Jurkat, Clone E6-1 (cell line): ENCODE measurements at places on chromosomes 5 and 9.

DNA sequence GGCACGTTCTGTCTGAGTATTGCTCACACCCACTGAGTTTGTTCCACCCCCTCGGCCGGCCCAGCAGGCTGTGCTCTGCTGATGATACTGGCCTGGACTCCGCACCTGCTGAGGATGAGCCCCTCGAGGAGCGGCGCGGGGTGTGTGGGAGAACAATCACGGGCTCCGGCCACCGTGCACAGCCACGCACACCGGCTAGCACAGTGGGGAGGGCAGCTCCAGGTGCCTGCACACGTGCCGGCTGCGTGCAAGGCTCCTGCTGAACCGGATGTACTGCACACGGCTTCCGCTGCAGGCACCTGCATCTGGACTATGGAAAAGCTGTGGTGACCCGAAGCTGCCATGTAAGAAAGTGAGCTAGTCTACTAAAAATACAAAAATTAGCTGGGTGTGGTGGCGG, 485.2 kb upstream of the CDH9 start:
- no peak for DNase-seq

DNA sequence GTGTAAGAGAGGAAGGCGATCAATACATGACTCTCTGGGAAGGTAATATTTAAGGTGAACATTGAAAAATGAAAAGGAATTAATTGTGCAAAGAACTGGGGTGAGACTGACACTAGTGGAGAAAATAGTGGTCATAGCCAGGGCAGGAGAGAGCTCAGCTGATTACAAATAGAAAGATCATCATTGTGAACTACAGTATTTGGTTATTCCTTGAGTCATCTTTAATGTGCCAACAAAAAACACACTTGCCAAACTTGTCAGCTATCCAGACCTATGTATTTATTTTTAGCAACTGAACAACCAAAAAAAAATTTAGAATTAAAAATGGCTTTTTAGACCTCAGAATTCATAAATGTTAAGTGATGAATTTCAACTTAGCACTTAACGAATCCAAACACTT, 749.8 kb upstream of the CDH9 start:
- DNase-seq: no peak

GRCh38 chr5:136174021-136174659, 18.8 kb downstream of the SMIM32 start:
- peak; percentile 32 for DNase-seq

GRCh38 chr9:108702681-108703080, 153.1 kb downstream of the ACTL7B start:
- DNase-seq: no peak

DNA sequence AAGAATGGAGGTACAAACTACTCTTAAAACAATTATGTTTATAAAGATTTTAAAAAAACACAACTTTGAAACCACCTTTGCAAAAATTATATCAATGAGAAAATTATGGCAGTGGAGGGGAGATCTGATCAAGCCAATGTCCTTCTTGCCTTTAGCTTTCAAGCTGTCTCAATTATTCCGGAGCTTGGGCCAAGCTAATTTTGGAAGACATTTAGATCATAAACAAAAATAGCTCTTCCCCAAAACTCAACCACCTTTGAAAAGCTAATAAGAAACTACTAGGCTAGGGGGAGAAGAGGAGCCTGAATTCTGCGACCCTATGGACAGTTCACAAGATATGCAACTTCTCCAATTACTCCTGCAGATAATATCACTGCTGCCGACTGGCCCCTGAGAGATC, 263.3 kb downstream of the ICE1 start:
- DNase-seq: no peak

DNA sequence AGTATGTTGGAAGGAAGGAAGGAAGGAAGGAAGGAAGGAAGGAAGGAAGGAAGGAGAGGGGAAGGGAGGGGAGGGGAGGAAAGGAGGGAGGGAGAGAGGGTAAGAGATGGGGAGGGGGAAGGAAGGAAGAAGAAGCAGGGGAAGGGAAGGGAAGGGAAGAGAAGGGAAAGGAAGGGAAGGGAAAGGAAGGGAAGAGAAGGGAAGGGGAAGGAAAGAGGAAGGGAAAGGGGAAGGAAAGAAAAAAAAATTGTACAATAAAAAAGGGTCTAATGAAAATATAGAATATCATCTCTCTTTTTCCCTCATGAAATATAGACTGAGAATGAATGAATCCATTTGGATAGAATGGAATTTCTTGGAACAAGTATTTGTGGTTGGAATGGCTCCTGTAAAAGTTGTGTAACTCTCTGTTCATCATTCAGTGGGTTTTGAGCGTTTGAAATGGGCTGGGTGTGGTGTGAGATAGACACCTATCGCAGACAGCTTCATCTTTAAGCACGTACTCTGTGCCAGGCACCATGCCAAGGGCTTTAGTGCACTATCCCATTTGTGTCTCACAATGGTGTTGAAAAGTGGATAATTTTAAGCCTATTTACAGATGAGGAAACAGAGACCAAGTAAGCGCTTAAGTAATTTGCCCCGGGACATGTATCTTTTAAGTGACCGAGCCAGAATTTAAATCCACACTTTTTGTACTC, 11.6 kb upstream of the PAPPA start:
- DNase-seq: no peak

DNA sequence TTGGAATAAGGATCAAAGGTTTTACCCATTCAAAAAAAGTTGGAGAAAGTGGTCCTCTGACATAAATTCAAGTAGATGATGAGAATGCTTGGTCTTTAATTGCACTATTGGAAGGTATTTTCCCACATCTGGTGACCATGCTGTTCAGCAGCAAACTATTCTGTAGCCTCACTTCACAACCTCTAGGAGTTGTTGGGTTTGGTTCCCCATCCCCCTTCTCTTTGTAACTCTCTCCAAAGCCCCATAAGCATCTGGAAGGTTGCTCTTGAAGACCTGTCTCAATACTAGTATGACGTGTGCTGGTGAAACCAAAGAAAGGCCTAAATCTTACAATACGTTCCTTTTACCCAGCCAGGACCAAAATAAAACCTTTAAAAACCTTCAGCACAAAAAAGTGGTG, 8.5 kb downstream of the RGMB start:
- no peak for DNase-seq

- no peak for DNase-seq
Measured at GRCh38 chr9:38526591-38526990, 93.8 kb downstream of the ANKRD18A start.

GRCh38 chr5:142636093-142636492, 49.8 kb downstream of the FGF1 start:
- DNase-seq: no peak

DNA sequence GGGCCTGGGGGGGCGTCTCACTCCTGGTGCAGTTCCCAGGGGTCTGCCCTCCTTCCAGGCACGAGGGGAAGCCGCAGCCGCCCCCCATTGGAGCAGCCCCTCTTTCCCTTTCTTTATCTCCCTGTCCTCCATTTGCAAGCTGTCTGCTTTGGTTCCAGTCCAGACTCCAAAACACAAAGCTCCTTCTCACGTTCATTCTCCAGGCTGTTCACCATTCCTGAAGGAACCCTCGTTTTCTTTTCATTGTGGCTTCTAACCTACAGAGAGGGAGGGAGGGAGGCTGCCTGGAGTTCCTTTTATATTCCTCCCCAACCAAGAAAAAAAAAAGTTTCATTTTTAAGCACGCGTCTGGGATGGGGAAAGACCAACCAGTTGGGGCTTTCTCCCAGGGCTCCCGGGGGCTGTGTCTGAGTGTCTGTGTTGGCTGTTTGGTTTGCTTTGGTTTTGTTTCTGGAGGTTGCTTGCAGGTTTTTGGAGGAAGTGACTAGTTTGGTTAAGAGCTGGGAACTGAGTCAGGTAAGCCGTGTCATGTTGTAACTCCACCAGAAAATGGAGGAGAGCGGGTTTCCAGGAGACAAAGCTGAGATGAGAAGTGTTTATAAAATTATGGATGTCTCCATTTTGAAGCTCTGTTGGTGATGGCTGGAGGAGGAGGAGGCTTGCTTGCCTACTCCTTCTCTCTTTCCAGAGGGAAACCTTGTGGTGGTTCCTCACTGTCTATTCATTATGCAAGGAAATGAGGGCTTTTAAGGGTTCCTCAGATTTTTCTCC, 1.6 kb downstream of the ZNF462 start:
- no peak for DNase-seq

DNA sequence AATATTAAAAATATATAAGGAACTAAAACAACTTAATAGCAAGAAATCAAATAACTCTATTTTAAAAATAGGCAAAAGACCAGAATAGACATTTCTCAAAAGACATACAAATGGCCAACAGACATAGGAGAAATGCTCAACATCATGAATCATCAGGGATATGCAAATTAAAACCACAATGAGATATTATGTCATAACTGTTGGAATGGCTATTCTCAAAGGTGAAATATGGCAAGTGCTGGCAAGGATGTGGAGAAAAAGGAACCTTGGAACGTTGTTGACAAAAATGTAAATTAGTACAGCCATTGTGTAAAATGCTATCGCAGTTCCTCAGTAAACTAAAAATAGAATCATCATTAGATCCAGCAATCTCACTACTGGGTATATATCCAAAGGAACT, 468.5 kb downstream of the NFIB start:
- DNase-seq: no peak
